ENCODE measurements at places on chromosomes 3 and 15.
A peak's percentile ranks its signal among the peaks of the same experiment; 100 is the strongest.

GRCh38 chr3:100073714-100074307 is 40.5 kb downstream of the FILIP1L start:
- DNase-seq = no peak

DNA sequence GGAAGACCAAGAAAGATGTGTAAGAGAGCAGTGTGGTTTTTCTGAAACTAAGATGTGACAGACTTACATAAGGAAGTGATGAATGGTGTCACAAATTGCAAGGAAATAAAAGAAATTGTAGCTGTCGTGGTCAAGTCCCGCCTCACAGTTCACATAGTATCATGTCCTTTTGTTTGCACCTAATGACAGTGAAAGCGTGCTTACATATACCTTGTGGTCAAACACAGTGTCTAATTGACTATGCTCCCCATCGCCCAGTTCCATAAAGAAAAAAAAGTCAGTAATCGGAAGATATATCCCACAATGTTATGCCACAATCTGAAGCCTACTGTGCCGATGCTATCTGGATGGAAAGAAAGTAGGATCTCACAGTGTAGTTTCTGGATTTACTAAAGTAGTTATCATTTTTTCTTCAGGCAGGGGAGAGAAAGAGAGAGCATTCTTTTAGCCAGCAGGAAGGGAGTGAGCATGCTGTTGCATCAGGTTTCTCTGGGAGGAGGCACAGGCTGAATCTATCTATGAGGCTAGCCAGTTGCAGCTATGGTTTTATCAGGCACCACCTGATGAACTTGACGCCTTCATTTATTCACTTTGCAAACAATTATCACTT is 9.8 kb upstream of the PLSCR1 start:
- DNase-seq = no peak

GRCh38 chr3:55297245-55297644 is 189.9 kb downstream of the WNT5A start:
- no peak for DNase-seq

DNA sequence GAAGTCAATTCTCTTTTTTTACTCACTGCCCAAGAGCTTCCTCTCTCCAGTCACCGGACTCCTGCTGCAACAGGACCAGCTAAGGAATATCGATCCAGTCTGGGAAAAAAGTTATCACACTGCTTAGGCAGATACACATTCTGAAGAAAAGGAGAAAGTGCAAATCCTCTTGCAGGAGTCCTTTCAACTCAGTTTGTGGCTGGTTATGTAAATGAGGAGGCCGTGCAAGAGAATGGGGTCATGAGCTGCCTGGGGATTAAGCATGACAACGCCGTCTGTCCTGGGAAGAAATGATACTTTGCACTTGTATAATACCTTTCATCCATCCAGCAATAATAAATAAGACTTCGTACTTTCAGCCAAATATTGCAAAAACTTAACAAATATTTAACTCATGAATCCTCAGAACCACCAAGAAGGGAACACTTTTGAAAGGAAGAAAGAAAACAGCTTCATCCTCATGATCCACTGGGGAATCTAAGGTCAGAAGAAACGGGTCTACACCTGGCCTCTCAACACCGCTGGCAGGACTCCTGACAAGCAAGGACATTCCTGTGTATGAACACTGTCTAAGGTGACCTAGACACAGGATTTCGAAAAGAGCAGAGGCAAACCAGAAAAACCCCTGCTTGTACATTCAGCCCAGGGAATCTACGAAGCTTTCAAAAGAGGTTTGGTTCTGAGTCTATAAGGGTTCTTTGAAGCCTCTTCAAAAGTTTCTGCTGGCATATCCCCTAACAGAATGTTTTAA is 13.1 kb upstream of the WWTR1 start:
- DNase-seq = no peak

DNA sequence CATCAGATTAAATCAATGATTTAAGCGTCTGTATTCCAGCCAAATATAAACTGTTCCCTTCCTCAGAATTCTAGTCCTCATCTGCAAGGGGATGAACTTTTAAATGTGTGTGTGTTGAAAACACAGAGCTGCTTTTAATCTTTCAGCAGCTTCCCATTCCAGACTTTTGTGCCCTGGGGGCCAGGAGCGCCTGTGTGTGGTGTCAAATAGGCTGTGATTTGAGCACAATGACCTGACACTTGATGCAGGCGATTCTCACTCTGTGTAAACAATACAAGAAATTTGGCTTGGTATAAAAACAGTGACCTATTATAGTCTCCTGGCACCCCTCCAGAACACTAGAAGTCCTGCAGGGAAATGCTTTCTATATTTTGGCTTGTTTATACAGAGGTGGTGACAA is 274.6 kb upstream of the ROPN1 start:
- no peak for DNase-seq

DNA sequence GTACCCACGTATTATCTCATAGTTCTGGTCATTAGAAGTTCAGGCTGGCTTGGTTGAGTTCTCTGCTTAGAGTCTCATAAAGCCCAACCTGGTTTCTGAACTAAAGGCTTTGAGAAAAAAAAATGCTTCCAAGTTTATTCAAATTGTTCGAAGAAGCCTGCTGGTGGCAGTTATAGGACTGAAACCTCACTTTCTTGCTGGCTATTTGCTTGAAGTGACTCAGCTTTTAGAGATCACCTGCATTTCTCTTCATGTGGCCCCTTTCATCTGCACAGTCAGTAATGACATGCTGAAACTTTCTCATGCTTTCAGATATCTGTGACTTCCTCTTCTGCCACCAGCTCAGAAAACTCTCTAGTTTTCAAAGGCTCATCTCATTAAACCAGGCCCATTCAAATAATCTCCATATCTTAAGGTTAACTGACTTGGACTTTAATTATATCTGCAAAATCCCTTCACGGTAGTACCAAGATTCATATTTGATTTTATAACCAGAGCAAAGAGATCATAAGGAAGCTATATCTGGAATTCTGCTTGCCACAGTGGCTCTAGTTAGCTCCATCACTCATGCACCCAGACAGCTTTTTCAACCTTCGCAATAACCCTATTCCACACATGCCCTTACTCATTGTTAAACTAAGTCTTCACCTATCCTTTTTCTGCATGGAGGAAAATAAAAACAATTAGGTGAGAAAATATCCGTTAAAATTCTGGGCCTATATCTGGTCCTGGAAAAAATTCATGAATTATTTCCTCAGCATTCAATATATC is 433.8 kb upstream of the CBLB start:
- DNase-seq = no peak

- peak; percentile 17 for DNase-seq
Measured at GRCh38 chr3:153162513-153163392, 727 bp downstream of the RAP2B start.

DNA sequence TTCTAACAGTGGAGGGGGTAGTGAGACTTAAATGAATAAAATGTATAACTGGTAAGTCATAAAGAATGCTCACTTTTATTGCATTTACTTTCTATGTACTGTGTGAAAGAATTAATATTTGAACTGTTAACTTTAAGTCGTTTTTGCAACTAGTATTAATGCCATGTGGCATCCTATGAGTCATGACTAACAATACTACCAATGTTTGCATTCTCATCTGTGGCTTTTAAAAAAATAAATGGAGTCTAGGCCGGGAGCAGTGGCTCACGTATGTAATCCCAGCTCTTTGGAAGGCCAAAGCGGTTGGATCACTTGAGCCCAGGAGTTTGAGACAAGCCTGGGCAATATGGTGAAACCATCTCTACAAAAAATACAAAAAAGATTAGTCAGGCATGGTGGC is 5.2 kb downstream of the C3orf49 start:
- no peak for DNase-seq

DNA sequence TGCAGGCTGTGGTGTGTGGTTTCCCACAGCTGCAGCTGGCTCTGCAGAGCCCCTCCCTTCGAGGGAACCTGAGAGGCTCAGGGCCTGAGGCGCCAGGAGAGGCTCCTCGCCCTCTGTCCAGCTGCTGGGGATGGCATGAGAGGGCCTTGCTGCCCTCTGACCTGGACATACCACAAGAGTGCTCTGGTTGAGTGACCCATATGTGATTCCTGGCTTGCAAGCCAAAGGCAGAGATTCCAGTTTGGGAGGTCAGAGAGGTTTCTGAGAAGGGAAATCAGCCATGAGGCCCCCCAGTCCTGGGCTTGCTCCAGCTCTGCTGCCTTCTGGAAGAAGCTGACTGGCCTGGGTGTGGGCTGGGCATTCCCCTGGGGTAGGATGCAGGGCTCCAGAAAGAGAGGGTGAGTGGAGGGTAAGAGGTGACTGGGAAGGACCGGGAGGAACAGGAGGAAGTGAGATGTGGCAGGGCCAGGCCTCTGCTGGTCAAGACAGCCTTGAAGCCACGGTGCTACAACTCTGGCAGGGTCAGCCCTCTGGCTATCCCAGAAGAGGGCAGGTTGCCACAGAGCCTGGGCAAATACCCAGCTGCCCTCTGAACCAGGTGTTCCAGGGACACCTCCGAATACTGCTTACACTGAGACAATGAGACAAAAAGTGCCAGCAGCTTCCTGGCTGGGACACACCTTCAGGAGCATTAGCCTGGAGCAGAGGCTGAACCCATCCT is 16.0 kb upstream of the SRP14 start:
- DNase-seq = peak; percentile 68

GRCh38 chr3:12796171-12797123 is at the start of gene CAND2:
TSS of gene CAND2 (plus strand) at chr3:12796680. CDS start at chr3:12796721, 41 bp downstream.
- DNase-seq = peak; percentile 18

GRCh38 chr15:58227706-58228543 is 89.7 kb downstream of the AQP9 start:
- peak; percentile 50 for DNase-seq

- DNase-seq = no peak
Measured at GRCh38 chr3:134258761-134259347, 8.2 kb upstream of the RYK start.

DNA sequence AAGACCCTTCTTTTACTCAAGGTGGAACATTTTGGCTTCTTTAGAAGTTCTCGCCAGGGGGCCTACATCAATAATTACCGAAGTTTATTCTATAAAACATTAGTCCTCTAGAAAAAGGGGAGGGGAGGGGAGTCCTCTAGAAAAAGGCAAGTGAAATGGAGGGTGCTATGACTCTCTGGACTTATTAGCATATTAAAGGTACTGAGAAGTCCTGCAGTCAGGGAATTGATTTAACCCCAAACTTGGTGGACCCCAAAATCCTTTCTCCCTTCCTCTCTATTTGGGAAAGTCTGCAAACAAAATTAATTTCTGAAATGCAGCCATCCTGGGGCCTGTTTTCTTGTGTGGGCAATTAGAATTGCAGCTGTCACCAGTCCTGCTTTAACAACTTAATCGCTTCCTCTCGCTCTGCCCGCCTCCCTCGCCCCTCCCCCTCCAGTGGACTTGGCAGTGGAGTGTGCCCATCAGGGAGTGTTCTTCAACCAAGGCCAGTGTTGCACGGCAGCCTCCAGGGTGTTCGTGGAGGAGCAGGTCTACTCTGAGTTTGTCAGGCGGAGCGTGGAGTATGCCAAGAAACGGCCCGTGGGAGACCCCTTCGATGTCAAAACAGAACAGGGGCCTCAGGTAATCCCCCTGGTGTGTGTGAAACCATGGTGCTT is 18.9 kb upstream of the LRRK1 start:
- DNase-seq = no peak

- DNase-seq = no peak
Measured at GRCh38 chr3:69628951-69629350, 110.3 kb upstream of the MITF start.

GRCh38 chr15:34613301-34613700 is 29.9 kb upstream of the GOLGA8B start:
- DNase-seq = no peak

DNA sequence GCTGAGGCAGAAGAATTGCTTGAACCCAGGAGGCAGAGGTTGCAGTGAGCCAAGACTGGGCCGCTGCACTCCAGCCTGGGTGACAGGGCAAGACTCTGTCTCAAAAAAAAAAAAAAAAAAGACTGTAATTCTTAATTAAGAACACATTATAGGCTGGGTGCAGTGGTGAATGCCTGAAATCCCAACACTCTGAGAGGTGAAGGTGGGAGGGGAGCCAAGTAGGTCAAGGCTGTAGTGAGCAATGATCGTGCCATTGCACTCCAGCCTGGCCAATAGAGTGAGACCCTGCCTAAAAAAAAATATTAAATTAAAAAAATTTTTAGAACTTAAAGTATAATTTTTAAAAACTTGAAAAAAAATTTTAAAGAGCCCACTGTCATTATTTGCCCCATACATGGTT is 13.4 kb upstream of the ARPIN start:
- no peak for DNase-seq

DNA sequence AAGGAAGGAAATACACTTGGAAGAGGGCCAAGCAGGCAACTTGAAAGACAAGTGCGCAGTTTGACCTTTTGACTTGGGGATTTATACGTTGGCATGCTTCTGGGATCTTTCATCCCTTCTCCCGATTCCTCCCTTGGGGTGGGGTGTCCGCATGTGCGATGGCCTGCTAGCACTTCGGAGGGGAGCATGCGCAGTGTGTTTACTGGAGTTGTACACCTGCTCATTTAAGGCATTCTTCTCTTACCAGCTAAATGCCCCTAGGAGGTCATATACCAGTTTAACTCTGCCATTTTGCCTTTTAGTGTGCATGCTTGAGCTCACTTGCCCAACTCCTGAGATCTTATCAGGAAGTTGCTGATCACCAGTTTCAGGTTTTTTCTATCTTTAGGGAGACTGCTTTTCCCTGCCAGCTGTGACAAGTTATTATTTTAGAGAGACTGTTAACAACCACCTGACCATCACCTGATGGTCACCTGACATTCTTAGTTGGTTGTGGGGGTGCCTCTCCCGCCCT is 63.5 kb downstream of the BFSP2 start:
- DNase-seq = no peak

GRCh38 chr3:109211941-109212340 is 75.4 kb downstream of the C3orf85 start:
- DNase-seq = no peak

GRCh38 chr15:41825572-41826535 is 2.0 kb upstream of the JMJD7 start:
- DNase-seq = no peak

DNA sequence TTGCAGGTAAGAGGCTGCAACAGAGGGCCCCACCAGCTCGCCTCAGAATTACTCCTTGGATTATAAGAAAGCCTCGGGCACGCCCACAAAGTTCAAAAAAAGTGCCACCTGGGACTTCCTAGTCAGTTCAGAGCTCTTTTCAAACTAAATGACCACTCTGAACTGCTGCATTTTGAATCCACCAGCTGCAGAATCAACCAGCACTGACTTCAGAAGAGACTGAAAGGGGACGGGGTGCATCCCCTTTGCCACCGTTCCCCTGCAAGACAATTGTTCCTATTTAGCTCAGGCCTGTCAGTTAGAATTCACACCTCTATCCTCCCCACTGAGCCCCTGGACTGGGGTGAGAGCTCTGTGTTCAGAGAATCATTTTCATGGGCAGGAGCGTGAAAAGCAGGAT is 181.4 kb upstream of the GADL1 start:
- no peak for DNase-seq

DNA sequence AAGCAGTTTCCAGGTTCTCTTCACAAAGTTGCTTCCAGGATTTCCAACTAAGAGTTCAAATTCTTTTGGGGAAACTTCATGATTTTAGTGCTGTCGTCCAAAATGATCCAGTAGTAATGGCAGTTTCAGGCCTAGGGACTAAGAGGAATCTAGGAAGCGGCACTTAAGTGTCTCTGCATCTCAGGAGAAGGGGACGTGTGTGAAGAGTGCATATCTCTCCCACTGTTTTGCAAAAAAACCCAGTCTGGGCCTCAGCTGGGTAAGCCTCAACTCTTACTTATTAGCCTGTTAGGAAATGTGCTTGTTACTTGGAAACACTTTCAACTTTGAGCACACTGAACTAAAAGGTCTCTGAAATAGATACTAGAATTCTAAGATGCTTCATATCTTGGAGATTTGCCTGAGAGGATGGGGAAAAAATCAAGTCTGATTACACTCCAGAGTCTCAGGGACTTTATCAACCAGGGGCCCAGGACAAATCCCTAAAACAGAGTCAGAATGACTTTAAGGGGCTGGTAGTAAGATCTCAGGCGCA is 81.8 kb downstream of the WDR76 start:
- no peak for DNase-seq
